ENCODE measurements at places on chromosomes 11 and 22. TPM values are rescaled to one million over a fixed set of nuclear protein-coding genes. Genes with fewer than 3 reads are reported as not detected.

The MIOX gene
- not detected for total RNA-seq

The CCDC87 gene
- 0.22 TPM for total RNA-seq

The OR8G5 gene
- total RNA-seq, result not detected

The CRYAB gene
- total RNA-seq, result 1,238 TPM

The GP1BB gene
- 4.1 TPM for total RNA-seq

The OR51B2 gene
- total RNA-seq, result 0.40 TPM

The OVCH2 gene
- total RNA-seq, result not detected

The SERGEF gene
- total RNA-seq, result 44.1 TPM

The CATSPER1 gene
- total RNA-seq, result not detected

The TSGA10IP gene
- total RNA-seq, result not detected

The BACE1 gene
- total RNA-seq, result 30.8 TPM

The ZNF280A gene
- total RNA-seq, result not detected

The KCNJ4 gene
- total RNA-seq, result 0.71 TPM

The FOLR2 gene
- 28.4 TPM for total RNA-seq

The GRM5 gene
- 0.13 TPM for total RNA-seq

The PIH1D2 gene
- 1.8 TPM for total RNA-seq

The DDTL gene
- 4.0 TPM for total RNA-seq

The OR5B21 gene
- not detected for total RNA-seq

The KCNJ1 gene
- 0.13 TPM for total RNA-seq

The ZNF202 gene
- 10.7 TPM for total RNA-seq

The IGSF22 gene
- total RNA-seq, result 0.58 TPM

The TSPAN32 gene
- 7.3 TPM for total RNA-seq

The RIMBP3B gene
- total RNA-seq, result not detected

The SCT gene
- not detected for total RNA-seq

The SLC17A6 gene
- total RNA-seq, result not detected

The APOL4 gene
- 9.8 TPM for total RNA-seq

The ZNF214 gene
- total RNA-seq, result 8.3 TPM

The FRMD8 gene
- total RNA-seq, result 65.9 TPM

The HIPK3 gene
- total RNA-seq, result 244 TPM

The ZDHHC13 gene
- 5.8 TPM for total RNA-seq

The THRSP gene
- 39.4 TPM for total RNA-seq

The RFPL3 gene
- not detected for total RNA-seq

The SCN3B gene
- 1.2 TPM for total RNA-seq

The HIC2 gene
- 4.8 TPM for total RNA-seq

The DTX4 gene
- 35.9 TPM for total RNA-seq

The DDIAS gene
- 0.80 TPM for total RNA-seq

The TCN1 gene
- 1.3 TPM for total RNA-seq

The SLC1A2 gene
- 0.98 TPM for total RNA-seq

The PNPLA3 gene
- total RNA-seq, result 7.8 TPM

The XKR3 gene
- total RNA-seq, result not detected

The GDPD4 gene
- total RNA-seq, result not detected

The GAS2 gene
- 22.1 TPM for total RNA-seq

The F2 gene
- not detected for total RNA-seq

The PHLDA2 gene
- 7.5 TPM for total RNA-seq

The CHST1 gene
- 2.1 TPM for total RNA-seq

The SELENOO gene
- 22.6 TPM for total RNA-seq

The C22orf31 gene
- total RNA-seq, result not detected

The IGLL1 gene
- total RNA-seq, result not detected

The CD44 gene
- total RNA-seq, result 188 TPM

The GLYATL2 gene
- total RNA-seq, result 0.27 TPM

The ADM gene
- total RNA-seq, result 92.4 TPM

The SMDT1 gene
- 53.3 TPM for total RNA-seq

The CAPN5 gene
- 20.1 TPM for total RNA-seq

The SUN2 gene
- 207 TPM for total RNA-seq

The NLRP10 gene
- not detected for total RNA-seq

The ISX gene
- total RNA-seq, result not detected

The LUZP2 gene
- total RNA-seq, result 0.18 TPM

The OR5P2 gene
- not detected for total RNA-seq

The HTR3B gene
- not detected for total RNA-seq
